Suprapubic skin (tissue), 4 donors: ENCODE measurements at places on chromosomes 13 and 19.

DNA sequence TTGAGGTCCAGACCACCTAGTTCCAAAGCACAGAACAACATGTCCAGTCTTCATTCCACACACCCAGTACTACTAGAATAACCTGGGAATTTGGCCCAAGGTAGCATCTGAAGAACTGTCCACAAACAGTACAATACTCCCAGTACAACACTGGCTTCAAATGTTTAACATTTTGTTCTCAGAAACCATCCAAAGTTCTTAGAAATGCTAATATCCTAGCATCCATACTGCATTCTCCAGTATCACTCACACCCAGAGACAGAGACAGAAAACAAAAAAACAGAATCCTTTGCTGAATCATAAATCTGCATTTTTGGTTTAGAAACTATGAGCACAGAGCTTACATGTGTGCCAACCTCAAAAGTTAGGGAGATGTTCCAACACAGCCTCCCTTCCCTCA lies 490.8 kb downstream of the FOXO1 start:
- no peak for DNase-seq

GRCh38 chr13:102045731-102046130 lies 356.1 kb downstream of the FGF14 start:
- DNase-seq, result no peak

GRCh38 chr13:98222081-98222554 lies 45.0 kb upstream of the RNF113B start:
- DNase-seq, result no peak

GRCh38 chr19:39413272-39413910 lies 922 bp downstream of the PLEKHG2 start:
- DNase-seq, result peak; percentile 89

DNA sequence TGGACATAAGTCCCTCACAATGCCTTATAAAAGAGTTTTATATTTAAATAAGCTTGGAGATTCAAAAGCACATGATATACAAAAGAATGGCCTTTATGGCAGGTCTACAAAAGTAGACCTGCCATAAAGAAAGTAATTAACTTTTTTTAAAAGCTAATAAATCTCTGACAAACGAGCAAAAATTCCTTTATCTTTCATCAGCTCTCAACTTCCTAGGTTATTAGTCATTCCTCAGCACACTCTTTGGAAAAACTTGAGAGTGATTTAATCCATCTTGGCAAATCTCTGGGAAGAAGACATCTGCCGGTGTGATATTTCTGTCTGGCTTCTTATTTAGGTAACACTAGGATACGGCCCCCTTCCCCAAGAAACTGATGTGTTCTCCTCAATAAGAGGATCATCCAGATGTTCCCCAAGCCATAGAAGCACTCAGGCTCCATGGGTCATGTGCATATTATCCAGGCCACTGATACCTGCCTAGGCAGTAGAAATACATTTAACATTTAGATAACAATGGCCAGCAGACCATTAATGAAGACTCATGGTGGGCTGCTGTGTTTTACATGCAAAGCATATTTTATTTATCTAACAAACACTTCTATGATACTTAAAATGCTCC lies 372.7 kb downstream of the LIG4 start:
- no peak for DNase-seq

DNA sequence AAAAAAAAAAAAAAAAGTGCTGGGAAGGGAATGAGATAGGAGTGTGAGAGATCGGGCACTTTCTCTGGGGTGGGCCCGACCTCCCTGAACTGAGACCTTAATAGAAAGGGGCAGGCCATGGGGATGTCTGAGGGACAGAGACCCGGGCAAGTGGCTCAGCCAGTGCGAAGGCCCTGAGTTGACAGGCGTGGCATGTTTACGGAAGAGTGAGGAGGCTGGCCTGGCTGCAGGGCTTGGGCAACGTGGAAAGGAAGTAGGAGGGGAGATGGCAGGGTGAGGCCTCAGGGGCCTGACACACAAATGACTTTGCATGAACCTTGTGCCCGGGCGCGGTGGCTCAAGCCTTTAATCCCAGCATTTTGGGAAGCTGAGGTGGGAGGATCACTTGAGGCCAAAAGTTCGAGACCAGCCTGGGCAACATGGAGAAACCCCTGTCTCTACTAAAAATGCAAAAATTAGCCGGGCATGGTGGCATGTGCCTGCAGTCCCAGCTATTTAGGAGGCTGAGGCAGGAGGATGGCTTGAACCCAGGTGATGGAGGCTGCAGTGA lies 13.9 kb downstream of the FCHO1 start:
- no peak for DNase-seq

GRCh38 chr13:39486758-39487157 lies 116.2 kb downstream of the LHFPL6 start:
- no peak for DNase-seq

- no peak for DNase-seq
Measured at GRCh38 chr13:29937841-29938240, 87.4 kb upstream of the UBL3 start.

DNA sequence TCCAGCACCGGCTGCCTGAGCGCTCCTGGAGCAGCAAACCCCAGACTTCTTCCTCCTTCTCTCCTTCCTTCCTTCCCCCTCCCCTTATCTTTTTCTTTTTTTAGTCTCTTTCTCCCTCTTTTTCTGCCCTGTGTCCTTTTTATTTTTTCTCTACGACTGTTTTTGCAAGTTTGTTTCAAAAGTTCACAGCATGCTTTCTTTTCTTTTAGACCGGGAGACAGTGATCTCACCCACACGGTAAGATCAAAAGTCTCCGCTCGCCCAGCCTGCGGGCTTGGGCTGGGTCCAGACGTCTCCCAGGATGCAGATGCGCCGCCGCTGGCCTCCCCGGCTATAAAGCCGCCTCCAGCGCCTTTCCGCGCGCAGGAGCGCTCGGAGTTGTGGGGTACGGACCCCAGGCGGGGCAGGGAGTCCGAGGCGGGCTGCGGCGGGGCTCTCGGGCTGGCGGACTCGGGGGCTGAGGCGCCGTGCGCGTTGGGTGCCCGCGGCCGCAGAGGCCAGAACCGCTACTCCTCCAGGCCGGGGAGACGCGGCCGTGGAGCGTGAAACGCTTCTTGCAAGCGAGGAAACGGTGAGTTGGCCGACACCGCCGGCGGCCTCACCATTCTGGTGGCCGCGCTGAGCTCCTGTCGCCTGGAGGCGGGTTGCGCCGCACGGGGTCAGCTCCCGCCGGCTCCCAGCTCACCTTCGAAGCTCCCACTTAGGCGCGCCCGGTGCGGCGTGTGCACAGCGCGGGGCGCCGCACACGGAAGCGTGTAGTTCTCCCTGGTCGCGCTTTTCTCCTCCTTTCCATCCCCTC lies 2.0 kb upstream of the TSHZ3 start:
- DNase-seq, result no peak

- DNase-seq, result no peak
Measured at GRCh38 chr13:32001154-32001768, 30.3 kb upstream of the FRY start.

- no peak for DNase-seq
Measured at GRCh38 chr19:46785980-46786235, 2.5 kb downstream of the SLC1A5 start.

DNA sequence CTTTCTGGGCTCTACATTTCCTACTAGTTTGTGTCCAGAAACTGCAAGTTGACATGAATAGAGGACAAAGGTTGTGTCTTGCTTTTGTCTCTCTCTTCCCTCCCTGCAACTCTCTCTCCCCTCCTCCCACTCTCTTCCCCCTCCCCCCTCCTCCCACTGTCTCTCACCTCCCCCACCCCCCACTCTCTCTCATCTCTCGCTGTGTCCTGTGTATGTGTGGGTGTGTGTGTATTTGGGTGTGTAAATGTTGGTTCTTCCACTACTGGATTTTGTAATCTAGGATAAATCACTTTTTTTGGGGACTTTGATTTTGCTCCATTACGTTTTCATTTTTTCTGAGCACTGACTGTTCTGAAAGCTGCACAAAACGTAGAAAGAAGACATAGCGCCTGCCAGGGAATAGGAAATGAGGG lies 48.4 kb downstream of the AKAP11 start:
- DNase-seq, result no peak

- no peak for DNase-seq
Measured at GRCh38 chr19:16588824-16589577, 16.8 kb upstream of the SLC35E1 start.

DNA sequence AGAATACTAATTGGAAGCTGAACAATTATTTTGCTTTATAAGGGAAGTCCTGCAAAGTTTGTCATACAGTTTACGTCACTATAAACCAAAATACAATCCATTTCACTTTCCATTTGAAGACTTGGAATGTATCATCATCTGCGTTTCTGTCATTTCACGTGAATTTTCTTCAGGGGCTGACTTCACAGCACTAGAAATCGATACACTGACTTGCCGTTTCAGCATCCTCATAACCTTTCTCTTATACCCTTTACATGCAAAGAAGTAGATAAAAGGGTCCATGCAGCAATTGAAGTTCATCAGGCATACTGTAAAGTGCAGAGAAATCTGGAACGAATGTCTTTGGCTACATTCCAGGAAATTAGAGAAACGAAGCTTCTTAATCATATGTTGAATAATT lies 12.2 kb downstream of the GPR183 start:
- no peak for DNase-seq

GRCh38 chr13:23909606-23910005 lies 12.3 kb upstream of the C1QTNF9B start:
- DNase-seq, result no peak

- no peak for DNase-seq
Measured at GRCh38 chr19:27775395-27775794, 1437.6 kb downstream of the UQCRFS1 start.

DNA sequence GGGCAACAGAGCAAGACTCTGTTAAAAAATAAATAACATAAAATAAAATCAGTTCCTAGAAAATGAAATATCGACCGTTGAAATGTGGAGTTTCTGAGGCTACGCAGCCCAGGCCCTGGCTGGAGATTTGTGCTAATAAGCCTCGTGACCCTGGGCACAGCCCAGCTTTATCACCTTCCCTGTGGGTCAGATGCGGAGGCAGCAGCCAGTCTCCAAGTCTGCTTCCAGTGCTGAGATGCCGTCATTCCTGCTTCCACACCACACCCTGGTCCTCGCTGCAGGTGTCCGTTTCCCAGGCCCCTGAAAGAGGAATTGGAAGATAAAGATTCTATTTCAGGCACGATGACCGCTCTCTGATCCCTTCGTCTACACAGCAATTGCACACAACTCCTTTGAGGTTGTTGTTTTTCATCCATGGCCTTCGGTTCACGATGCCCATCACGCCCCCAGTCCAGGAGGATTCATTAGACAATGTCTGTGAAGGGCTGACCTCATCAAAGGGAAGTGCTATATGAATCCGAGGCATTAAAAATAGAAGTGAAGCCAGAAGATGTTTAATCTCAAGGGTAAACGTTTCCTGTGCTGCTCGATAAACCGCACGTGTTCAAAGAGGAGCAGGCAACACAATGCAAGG lies 48.3 kb upstream of the ATP11A start:
- DNase-seq, result no peak

- no peak for DNase-seq
Measured at GRCh38 chr13:65034266-65034665, 2195.9 kb downstream of the PCDH9 start.

DNA sequence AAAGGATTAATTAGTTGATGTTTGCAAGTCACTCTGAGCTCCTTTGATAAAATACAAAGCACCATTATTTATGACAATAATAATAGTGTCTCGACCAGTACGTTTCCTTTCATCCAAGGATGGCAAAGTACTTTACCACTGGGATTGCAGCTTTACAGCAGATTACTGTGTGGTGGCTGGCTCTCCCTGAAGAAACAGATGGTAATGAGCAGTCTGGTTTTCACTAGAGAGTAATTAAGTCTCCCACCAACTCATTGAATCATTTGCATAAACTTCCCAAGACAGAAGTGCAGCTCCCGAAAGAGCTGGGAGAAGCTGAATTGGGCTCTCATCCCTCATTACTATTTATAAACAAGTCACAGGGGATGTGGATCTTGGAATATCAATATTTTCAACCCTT lies 48.7 kb downstream of the KLF5 start:
- no peak for DNase-seq

GRCh38 chr13:97615266-97615665 lies 181.3 kb downstream of the RAP2A start:
- DNase-seq, result no peak

- no peak for DNase-seq
Measured at GRCh38 chr13:27644302-27644701, 22.6 kb downstream of the POLR1D start.

GRCh38 chr13:40096357-40096901 lies 441.0 kb downstream of the COG6 start:
- no peak for DNase-seq

- no peak for DNase-seq
Measured at GRCh38 chr13:21234526-21234925, 58.1 kb downstream of the MRPL57 start.

DNA sequence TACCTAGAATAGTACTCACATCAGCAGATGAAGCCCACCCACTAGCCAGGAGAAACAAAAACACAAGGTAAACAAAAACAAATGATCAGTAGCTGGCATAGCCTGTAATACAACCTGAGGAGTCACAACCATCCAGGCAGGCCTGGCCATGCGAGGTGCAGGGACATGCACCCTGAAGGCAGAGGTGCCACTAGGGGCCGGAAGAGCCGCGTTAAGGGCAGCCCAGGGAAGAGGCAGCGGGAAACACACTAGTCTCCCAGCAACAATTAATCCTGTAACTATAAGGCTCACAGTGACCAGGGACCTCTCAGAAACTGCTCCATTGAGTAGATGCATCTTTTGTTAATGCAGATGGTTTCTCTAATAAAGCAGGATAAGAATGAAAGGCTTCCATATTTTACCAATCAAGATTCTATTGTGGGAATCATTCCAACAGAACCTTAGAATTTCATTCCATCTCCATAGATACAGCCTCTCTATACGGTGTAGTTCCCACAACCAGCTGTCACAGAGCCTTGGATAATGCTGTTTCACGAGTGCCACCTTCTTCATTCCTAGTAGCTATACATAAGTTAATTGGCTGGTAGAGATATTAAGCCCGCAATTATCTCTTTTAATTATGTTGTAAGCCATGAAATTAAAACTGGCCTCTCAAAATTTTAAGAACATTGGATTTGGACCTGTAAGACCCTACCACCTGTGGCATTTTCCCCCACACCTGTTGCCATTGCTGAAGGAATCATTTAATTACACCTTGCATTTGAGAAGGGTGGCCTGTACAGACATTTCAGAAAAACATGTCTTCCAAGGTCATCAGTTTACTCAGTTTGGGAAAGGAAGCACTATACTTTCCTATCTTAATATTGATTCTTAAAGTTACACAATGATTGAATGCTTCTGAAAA lies 28.7 kb downstream of the ANKRD10 start:
- no peak for DNase-seq

GRCh38 chr13:67036699-67037457 lies 193.3 kb downstream of the PCDH9 start:
- no peak for DNase-seq

DNA sequence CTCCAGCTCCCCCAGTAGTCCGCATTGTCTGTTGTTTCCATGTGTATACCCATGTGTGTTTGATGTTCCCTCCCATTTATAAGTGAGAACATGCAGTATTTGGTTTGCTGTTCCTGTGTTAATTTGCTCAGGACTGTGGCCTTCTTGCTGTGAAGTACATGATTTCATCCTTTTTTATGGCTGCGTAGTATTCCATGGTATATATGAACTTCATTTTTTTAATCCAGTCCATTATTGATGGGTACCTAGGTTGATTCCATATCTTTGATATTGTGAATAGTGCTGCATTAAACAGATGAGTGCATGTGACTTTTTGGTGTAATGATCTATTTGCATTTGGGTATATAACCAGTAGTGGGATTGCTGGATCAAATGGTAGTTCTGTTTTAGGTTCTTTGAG lies 175.2 kb downstream of the PDS5B start:
- DNase-seq, result no peak

GRCh38 chr13:50130123-50130946 lies 115.1 kb downstream of the KCNRG start:
- no peak for DNase-seq
